ENCODE measurements at places on chromosomes 4 and X.

- DNase-seq: no peak
Measured at GRCh38 chr4:70984589-70984988, 8.9 kb upstream of the DCK start.

- no peak for DNase-seq
Measured at GRCh38 chr4:127469959-127470809, 162.6 kb upstream of the INTU start.

DNA sequence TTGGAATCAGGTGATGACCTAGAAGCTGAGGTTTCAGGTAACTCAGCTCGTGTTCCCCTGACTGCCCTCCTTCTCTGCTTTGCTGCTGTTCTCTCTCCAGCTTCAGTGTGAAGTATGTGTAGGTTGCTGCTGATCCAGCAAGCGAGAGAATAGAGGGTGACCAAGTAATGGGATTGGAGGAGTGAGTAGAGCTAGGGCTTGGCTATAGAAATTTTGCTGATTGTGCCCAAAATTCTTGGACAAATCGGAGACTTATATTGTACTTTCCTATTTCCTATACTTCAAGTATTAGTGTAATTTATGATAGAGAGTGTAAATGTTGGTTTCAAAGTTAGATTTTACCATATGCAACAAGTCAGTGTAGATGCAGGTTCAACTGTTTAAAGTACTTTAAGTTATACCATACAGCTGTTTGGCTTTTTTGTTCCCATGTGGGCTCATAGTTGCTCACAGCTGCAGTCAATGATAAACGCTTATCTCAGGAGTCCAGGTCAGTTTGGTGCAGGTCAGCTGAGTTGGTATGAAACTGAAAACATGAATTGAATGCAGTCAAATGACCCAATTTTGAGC lies 48.0 kb downstream of the RAPGEF2 start:
- DNase-seq: no peak

GRCh38 chr4:5885733-5886132 lies 7.2 kb downstream of the CRMP1 start:
- no peak for DNase-seq

DNA sequence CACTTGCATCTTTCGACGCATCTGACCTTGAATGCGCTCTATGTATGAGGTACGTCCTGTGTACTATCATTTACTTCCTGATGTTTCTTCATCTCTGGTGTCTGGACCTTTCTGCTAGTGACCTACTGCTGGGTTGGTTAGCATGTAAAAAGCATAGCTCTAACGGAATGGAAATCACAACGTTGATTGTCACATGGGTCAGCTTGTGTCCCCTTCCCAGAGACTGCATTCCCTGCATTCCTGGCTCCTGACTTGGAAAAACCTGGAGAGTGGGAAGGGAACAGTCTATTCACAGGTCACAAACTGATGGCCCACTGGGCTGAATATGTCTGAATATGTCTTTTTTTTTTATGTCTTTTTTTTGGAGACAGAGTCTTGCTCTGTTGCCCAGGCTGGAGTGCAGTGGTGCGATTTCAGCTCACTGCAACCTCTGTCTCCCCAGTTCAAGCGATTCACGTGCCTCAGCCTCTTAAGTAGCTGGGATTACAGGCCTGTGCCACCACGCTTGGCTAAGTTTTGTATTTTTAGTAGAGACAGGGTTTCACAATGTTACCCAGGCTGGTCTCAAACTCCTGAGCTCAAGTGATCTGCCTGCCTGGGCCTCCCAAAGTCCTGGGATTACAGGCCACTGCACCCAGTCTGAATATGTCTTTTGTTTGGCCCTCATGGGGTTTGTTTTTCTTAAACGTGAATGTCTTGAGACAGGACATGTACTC lies 16.3 kb downstream of the LONRF3 start:
- no peak for DNase-seq

- DNase-seq: no peak
Measured at GRCh38 chrX:136028383-136028984, 43.2 kb downstream of the SLC9A6 start.

GRCh38 chrX:65697211-65697641 lies 29.8 kb downstream of the MSN start:
- no peak for DNase-seq

GRCh38 chr4:138616775-138617174 lies 374.6 kb upstream of the SLC7A11 start:
- no peak for DNase-seq

GRCh38 chrX:65928522-65928921 lies 111.4 kb downstream of the VSIG4 start:
- DNase-seq: no peak

DNA sequence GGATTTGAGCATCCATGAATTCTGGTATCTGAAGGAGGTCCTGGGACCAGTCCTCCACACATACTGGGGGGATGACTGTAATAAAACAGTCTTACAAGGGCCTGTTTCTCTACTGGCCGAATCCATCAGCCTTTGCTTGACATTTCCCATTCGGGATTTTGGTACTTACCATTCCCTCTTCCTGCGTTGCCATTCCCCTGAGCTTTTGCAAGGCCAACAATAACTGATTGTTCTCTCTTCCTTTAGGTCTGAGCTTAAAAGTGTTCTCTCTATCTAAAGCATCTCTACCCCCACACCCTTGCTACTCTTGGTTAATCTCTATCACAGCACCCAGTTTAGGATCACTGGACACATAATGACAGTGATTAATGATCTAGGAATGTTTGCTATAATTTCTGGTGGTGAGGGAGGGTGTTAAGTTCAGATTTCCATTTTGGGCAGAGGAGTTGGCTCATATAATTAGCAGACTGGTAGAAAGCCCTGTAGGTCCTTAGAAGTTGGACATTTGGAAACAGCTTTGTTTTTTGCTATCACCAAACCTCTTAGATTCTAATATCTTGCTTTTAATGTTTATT lies 29.4 kb downstream of the TMA16 start:
- DNase-seq: no peak

DNA sequence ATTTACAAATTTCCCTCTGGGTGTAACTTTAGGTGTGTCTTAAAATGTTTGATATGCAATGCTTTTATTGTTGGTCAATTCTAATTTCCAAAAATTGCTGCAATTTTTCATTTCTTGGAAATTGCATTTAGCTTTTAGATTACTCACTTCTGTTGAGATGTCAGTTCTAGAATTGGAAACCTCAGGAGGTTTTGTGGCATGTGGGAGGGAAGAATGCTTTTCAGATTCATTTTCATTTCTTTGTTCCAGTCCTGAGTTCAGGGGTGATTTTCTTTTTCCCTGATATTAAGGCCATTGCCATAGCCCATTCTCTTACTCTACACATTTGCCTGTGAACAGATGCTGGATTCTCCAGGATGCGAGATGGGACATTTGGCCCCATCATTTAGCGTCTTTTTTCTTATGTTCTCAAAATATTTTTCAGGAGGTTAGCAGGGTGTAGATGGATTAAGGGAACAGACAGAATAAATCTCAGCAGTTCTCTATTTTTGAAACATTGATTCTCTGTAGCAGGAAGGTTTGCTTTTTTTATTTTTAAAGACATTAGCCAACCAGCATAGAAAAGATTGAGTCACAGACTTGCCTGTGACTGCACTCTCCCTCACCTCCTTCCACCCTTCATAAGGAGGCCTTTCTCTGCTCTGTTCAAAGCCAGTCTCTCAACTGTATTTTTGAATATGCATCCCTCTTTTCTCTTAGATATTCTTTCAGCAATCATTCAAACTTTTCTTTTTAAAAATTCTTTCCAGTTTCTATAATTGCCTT lies 238.4 kb upstream of the ANXA3 start:
- DNase-seq: no peak

DNA sequence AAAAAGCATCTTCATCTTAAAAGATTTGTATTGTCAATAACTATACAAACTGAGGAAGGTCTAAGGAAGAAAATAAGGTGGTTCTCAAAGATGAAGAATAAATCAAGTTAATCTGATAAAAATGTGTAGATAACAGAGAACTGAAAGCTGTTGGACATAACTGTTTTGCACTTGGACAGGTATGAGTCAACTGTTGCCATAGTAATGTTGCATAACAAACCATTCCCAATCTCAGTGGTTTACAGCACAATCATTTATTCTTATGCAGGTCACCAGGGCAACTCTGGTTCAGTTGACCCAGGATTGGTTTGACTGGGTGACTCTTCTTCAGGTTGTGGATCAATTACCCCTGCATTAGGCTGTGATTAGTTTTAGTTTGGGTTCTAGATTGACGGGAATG lies 2197.7 kb downstream of the ARAP2 start:
- DNase-seq: no peak

DNA sequence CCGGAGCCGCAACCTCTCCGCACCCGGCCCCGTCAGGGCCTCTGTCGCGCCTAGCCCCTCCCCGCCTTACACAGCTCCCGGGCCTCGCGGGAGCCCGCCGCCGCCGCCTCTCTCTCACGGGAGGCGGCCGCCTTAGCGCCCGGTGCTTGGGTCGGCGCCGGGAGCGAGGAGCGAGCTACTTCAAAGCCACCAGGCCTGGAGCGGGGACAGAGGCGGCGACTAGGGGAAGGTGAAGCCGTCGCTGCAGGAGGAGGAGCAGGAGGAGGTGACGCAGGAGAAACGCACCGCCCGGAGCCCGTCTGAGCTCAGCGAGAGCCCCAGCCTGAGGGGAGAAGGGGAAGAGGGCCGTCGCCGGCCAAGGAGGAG lies 250 bp downstream of the USP9X start:
- peak; percentile 6 for DNase-seq

GRCh38 chr4:157832596-157832995 lies 340.2 kb downstream of the GASK1B start:
- DNase-seq: no peak

DNA sequence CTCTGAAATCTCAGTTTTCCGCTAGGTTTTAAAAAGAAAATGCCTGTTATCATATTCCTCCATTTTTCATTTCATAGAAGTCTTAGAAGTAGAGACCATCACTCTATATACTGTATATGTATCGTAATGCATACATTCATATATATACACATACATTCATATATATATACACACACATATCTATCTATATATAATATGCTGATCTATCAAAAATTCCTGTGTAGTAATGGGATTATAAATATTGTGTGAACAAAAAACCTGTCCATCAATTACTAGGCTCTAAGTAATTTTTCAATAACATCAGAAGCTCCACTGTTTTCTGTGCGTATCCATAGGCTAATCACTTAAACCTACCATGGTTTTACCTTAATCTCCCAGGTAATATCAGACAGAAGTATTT lies 150.2 kb downstream of the DCHS2 start:
- DNase-seq: no peak

- no peak for DNase-seq
Measured at GRCh38 chrX:126509923-126510322, 42.7 kb downstream of the DCAF12L1 start.

- no peak for DNase-seq
Measured at GRCh38 chr4:3364634-3365314, 72.0 kb downstream of the RGS12 start.

- no peak for DNase-seq
Measured at GRCh38 chr4:54172156-54172555, 56.9 kb upstream of the PDGFRA start.
